ENCODE measurements at places on chromosomes 2 and 18.
A peak's percentile ranks its signal among the peaks of the same experiment; 100 is the strongest.

GRCh38 chr2:197947219-197947757, 142.9 kb downstream of the PLCL1 start:
- no peak for DNase-seq

DNA sequence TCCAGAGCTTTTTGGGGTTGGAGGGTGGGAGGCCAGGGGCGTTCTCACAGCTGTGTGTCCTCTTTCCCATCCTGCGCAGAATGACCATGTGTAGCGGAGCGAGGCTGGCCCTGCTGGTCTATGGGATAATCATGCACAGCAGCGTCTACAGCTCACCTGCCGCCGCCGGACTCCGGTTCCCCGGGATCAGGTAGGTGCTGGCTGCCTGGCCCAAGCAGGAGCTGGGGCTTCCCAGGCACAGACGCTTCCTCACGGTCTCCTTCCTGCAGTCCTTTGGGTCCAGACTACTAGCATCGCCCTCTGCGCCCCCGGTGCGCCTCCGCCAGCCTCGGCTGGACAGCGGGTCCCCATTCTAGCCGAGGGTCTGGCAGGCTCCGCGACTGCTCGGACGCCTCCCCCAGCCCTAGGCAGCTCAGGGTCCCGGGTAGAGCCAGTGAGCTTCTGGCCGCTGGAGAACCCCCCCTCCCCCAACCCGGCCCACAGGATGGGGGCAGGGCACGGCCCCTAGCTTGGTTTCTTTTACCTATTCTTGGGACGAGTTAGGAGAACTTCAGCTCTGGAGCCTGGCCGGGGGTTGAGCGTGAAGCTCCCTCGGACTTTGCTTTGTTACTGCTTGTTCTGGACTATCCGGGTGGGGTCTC, 756 bp downstream of the ADCYAP1 start:
- DNase-seq = no peak

DNA sequence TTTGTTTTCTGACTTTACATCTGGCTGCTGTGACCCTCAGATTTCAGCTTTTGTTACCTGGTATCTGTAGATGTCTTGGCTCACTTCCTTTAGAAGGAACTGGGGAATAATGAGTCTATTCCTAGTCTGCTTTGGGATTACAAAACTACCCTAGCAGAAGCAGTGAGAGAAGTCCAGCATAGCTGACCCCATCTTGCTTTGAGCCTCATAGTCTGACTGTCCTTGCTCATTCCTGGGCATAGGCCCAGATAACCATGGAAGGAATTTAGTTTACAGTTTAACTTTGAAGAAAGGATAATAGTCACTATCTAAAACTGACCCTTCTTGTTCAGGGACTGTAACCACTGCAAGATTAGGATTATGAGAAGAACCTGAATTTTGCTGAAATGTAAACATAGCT, 163.0 kb upstream of the HNMT start:
- no peak for DNase-seq

GRCh38 chr2:71686781-71687180, 233.4 kb downstream of the DYSF start:
- no peak for DNase-seq

GRCh38 chr2:30509716-30510115, 62.7 kb downstream of the LCLAT1 start:
- no peak for DNase-seq

DNA sequence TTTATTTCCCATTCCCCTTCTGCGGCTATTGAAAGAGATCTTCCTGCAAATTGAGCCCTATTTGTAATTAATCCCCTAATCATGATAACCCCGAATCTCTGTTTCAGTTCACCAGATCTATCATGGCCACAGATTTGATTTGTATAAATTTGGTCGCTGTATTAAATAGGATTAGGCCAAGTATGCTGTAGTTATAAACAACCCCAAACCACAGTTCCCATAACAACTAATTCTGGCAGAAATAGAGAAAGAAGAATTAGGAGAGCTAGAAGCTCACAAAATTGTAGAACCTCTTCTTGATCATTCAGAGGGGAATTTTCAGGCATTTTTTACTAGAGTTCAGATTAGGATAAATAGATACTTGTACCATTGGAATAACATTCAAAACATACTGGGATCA, 433.7 kb upstream of the TNP1 start:
- no peak for DNase-seq

DNA sequence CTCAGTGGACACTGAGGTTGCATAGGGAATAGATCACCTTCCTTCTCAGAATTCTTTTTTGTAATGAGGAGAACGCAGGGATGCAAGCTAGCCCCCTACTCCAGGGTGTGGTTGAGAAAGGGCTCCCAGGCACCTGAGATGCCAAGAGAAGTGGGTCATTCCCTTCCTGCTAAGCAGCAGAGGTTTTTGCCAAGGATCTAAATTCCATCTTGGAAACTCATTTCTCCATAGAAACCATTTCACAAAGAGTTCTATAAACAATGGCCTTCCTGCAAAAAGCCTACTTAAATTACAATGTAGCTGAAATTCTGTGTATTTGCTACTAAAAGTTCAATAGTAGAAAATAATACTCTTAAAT, 3.7 kb upstream of the PPP3R1 start:
- no peak for DNase-seq

DNA sequence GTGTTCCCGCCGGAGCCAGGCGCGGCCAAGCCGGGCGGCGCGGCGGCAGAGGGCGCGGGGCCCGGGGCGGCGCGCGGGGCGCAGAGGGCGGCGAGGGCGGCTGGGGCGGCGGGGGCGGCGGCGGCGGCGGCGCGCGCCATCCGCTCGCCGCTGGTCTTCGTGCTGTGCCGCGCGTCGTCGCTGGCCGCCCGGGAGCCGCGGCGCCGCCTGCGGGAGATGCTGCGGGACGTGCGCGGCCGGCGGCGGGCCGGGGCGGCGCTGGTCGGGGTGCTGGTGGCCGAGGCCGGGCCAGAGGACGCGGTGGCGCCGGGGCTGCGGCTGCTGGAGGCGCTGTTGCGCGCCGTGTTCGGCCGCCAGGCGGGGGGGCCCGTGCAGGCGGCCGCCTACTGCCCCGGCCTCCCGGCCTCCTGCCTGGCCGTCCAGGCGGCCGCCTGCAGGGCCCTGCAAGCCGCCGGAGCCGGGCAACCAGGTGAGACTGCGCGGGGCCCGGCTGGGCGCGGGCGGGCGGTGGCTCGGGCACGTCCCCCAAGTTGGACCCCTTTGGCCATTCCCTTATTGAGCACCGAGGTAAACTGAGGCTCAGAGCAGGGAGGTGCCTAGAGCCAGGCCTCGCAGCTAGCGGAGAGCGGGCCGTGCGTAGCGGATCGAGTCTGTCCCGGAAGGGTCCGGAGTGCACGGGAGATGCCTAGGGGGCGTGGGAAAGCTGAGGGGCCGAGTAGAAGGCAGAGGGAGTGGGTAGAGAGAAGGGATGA, 584 bp downstream of the C2orf72 start:
- DNase-seq = no peak

DNA sequence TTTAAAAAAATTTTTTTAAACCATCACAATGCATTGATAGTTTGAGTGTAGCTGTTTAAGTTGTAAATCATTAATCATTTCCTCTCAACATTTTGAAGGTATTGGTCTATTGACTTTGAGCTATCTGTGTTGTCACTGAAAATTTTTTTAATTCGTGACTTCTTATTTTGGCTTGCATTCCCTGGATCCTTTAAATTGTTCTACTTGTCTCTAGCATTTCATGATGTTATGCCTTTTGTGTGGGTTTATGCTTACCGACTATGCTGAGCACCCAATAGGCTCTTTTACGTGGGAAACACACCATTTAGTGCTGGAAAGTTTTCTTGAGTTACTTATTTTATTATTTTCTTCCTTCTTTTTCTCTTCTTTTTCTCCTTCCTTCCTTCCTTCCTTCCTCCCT, 31.2 kb upstream of the NXPH2 start:
- DNase-seq = no peak

DNA sequence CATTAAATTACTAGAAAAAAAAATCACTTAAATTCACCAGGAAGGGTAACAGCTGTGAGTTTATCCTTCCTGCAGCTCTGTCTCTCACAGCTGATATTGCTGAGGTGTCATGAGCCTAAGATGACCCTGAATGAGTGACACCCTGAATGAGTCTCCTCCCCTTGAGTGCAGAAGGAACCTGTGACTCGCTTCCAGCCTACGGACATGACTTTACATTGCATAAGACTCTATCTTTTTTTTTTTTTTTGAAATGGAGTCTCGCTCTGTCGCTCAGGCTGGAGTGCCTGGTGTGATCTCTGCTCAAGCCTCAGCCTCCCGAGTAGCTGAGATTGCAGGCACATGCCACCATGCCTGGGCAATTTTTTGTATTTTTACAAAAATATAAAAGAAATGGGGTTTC, 14.1 kb downstream of the MRO start:
- no peak for DNase-seq

GRCh38 chr18:13681701-13682100, 44.7 kb downstream of the FAM210A start:
- no peak for DNase-seq

DNA sequence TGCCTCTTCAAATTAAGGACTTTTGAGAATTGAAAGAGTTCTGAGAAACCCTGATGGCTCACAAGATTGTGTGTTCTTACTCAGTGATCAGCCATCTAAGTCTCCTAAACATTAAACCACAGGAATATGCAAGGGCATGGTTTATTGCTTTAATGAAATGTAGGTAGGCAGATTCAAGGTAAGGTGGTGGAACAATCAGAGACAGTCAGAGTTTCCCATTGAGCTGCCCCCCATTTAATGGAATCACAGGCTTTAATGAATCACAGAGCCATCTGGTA, 107.8 kb upstream of the LRATD1 start:
- DNase-seq = no peak

- no peak for DNase-seq
These were observed 60.3 kb upstream of the DYNC1I2 start for GRCh38 chr2:171626949-171627348.

GRCh38 chr2:197258580-197258979, 52.0 kb downstream of the ANKRD44 start:
- DNase-seq = no peak

DNA sequence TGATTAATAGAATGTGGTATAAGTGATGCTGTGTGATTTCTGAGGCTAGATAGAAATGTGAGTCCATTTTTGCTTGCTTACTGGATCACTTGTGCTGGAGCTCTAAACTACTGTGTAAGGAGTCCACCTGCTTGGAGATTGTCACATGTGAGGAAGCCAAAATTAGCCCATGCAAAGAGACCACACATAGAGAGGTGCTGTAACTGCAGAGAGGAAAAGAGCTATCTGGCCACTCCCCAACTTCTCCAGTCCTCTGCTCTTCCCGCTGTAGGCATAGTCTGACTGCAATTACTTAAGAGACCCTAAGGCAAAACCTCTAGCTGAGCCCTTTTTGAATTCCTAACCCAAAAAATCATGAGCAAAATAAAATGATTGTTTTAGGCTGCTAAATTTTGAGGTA, 120.6 kb upstream of the FBXO11 start:
- DNase-seq = no peak

DNA sequence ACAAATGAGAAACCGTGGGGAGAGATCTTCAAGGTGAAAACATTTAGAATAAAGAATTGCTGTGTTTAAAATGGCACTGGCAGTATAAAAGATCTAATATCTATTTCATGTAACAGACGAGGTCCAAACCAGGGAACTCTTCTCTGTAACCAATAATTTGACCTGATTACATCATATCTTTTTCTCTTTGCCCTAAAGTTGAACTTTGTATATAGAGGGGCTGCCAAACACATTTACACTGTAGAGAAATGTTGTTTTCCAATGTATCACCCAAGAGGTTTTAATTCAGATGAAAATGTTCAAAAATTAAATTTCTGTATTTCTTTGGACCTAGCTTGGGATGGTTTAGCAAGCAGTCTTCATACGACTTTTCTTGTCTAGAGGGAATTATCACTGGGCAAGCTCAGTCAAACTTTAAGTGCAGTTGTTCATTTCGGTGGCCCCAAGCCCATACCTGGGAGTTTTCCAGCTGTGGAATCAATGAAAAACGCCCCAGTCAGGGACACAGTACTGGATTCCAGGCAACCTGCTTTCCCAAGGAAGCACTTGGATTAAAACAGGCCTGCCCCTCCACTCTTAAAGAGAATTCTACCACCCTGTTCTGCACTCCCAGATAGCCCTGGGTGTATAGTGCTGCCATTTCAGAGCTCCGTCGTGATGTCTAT, 208.5 kb upstream of the FN1 start:
- DNase-seq = no peak

GRCh38 chr2:209985874-209986273, 16.6 kb upstream of the RPE start:
- DNase-seq = no peak

DNA sequence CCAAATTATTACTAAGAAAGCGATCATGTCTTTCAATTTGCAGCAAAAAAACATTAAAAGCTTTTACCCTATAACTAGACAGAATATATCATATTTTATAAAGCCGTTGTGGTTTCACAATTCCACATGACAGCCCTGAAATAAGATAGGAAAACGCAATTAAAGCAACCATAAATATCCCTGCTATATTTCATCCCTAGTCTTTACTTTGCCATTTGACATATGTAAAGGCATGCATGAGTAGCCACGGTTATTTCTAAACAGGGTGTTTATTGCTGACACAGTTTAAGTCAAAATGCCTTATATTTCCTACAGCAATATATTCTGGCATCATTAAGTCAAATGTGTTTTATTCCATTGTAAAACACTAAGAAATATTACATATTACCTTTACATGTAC, 239.9 kb downstream of the DSEL start:
- DNase-seq = no peak

DNA sequence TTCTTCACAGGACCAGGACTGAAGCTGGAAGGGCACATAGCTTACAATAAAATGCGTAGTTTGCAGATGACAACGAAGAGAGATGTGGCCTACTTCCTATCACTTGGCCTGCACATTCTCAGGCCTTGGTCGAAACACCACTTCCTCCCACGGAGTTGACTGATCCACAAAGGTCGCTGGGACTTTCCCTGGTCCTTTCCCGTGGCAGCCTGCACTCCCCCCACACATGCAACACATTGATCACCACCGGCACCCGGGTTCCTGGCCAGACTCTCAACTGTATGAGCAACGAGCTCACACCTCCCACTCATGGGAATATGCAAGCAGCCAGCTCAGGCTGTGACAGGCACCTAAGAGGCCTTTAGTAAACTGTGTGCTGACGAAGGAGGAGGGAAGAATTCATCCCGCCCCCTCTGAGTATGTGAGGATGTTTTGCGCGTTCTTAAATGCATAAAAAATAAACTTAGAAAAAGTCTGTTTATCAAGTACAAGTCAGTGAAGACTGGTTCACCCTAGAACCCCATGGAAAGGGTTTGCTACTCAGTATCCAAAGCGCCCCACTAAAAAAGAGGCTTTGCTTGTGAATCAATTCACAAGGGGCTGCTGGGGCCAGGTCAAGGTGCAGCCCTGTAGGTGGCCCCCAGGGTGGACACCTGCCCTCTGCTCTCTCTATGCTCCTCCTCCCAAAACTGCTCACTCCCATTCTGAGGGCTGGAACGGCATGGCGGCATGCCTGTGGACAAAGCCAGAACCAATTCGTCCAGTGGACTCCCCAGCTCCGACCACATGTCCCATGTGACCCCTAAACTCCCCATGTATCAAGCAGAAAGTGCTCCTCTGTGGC, 154.3 kb downstream of the EIPR1 start:
- peak; percentile 38 for DNase-seq

- no peak for DNase-seq
These were observed 57.1 kb downstream of the PDK1 start for GRCh38 chr2:172613040-172613439.
